ENCODE measurements at places on chromosomes 16 and 17.

DNA sequence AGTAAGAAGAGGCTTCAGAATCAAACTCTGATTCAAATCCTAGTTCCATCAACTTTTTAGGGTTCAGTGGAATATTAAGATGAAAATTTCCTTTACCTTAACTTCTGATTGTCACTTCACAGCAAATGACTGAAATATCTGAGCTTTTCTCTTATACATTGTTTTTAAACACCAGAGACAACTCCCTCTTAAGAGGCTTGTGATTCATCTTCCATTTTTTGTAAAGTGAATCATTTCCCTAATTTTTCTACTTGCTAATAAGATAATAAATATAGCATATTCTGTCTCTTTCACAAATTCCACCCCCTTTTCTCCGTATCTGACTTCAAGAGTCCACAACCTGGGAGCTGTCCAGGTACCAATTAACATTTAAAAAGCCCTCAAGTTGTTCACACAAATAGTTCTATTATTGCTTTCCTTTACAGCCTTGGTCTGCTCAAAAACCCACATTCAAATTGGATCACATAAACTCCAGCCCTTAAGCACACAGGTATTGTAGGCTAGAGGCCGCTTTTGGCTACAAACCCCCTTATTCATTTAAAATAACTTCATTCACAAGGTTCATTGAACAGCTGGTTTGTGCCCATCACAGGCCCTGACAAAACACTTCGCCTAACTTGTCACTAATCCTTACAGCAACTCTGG, 14.1 kb upstream of the UTP6 start:
- H3K27ac ChIP-seq = no peak overlapping the region
- no peaks in the 10 kb centered on the region for H3K27me3 ChIP-seq
- no peak overlapping the region for H3K4me3 ChIP-seq
- no peaks in the 10 kb centered on the region for H3K36me3 ChIP-seq
- no peak for DNase-seq
- no peaks in the 10 kb centered on the region for H3K4me1 ChIP-seq

DNA sequence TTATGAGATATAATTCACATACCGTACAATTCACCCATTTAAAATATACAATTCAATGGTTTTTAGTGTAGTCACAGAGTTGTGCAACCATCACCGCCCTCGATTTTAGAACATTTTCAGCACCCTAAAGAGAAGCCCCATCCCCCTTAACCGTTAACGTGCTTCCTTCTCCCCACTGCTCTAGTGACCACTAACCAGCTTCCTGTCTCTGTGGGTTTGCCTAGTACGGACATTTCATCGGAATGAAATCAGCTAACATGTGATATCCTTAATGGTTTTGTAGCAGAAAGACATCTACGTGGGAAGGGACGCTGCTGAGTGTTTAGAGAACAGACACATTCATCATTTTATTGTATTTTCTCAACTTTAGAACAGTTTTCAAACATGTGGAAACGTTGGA, 80.8 kb upstream of the HSBP1 start:
- no peak overlapping the region for H3K27ac ChIP-seq
- H3K4me3 ChIP-seq = no peak overlapping the region
- DNase-seq = no peak
- H3K4me1 ChIP-seq = no peaks in the 10 kb centered on the region
- H3K36me3 ChIP-seq = no peaks in the 10 kb centered on the region

- peak; percentile 85 for DNase-seq
- no peaks in the 10 kb centered on the region for H3K36me3 ChIP-seq
- no peaks in the 10 kb centered on the region for H3K27me3 ChIP-seq
- H3K27ac ChIP-seq = no peak overlapping the region
These were observed 19.0 kb downstream of the SLC7A5 start for GRCh38 chr16:87850009-87851006.

DNA sequence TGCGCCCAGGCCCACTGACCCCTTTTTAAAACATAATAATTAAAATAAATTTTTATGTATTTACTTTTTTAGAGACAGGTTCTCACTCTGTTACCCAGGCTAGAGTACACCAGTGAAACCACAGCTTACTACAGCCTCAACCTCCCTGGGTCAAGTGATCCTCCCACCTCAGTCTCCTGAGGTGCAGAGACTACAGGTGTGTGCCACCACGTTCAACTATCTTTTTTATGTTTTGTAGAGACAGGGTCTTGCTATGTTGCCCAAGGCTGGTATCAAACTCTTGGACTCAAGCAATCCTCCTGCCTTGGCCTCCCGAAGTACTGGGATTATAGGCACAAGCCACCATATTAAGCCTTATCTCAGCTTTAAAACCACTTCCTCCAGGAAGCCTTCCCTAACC, 56.1 kb upstream of the BCAR1 start:
- no peaks in the 10 kb centered on the region for H3K27me3 ChIP-seq
- H3K36me3 ChIP-seq = no peaks in the 10 kb centered on the region
- DNase-seq = no peak

DNA sequence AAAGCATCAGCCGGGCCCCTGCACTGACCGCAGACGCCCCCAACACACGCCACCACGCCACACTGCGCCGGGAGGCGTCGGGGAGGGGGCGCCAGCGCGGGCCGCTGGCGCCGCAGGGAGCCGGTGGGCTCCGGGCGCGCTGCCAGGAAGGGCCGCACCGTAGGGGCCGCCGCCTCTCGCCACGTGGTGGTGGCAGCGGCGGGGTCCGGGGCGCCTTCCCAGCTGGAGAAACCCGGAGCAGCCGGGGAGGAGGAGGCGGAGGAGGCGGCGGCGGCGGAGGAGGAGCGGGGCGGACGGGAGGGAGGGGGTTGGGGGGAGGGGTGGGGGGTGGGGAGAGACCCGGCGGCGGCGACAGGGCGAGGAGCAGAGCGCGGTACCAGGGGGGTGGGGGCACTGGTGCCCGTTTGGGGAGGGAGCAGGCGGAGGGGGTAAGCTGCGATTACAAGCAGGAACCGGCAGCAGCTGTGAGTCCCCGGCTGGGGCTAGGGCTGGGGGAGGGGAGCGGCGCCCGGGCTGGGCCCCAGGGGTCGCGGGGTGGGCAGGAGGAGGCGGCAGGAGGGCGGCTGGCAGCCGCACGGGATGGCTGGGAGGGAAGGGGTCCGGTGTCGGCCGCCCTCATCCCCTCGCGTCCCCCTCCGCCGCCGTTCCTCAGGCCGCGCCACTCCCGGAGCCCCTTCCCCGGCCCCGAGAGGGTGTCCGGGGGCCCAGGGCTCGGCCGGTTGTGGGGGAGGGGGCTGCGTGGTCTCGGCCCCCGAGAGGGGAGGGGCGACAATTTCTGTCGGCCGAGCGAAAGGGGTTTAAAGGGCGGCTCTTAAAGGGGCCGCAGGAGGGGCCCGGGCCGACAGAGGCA, at the start of gene TBKBP1:
Gene TBKBP1 (plus strand): TSS at position 431 of the 850 bp plus-strand sequence. CDS start 1,952 bp downstream, outside the sequence.
- H3K27ac ChIP-seq = peak within 1 kb of the TSS; percentile 66
- no peaks in the 10 kb centered on the region for H3K4me1 ChIP-seq
- no peaks in the 10 kb centered on the region for H3K27me3 ChIP-seq
- peak; percentile 61 for DNase-seq
- H3K36me3 ChIP-seq = no peaks in the 10 kb centered on the region
- peak within 1 kb of the TSS; percentile 68 for H3K4me3 ChIP-seq

- H3K4me3 ChIP-seq = no peak overlapping the region
- no peak overlapping the region for H3K27ac ChIP-seq
- H3K36me3 ChIP-seq = no peaks in the 10 kb centered on the region
- no peaks in the 10 kb centered on the region for H3K4me1 ChIP-seq
These were observed 325.7 kb downstream of the XYLT1 start for GRCh38 chr16:17145029-17145428.

DNA sequence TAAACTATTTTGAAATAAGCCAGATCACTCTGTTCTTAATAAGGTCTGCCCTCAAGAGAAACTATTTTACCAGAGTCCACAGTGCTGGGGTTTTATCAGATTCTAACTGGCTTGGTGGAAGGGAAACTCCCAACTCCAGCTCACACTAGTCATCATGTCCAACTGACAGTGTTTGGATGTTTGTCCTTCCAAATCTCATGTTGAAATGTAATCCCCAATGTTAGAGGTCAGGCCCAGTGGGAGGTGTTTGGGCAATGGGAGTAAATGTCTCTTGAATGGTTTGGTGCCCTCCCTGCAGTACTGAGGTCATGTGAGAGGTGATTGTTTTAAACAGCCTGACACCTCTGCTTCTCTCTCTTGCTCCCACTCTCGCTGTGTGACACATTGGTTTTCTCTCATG, 1301.0 kb upstream of the CDH8 start:
- H3K27me3 ChIP-seq = no peaks in the 10 kb centered on the region
- no peaks in the 10 kb centered on the region for H3K4me1 ChIP-seq
- no peak for DNase-seq
- no peak overlapping the region for H3K4me3 ChIP-seq

DNA sequence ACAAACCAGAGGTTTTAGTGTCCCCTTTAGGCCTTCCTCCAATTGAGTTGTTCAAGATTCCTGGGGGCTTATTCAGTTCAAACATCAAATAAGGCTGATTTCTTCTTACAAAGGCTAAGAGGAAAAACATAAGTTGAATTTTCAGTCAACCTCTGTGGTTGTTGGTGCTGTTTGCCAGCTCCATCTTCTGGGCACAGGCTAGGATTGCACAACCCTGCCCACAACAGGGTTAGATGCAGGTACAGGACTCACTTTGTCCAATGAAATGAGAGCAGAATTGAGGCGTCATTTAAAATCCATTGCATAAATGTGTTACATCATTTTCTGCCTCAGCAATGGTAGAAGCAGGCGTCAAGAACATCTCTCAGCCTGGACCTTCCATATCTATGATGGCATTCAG, 173.3 kb downstream of the PMP22 start:
- no peak for DNase-seq
- no peaks in the 10 kb centered on the region for H3K36me3 ChIP-seq
- no peaks in the 10 kb centered on the region for H3K27me3 ChIP-seq
- no peaks in the 10 kb centered on the region for H3K4me1 ChIP-seq

GRCh38 chr17:50426472-50426782, 409 bp downstream of the ACSF2 start:
- peak overlapping the region; percentile 71 for H3K4me3 ChIP-seq
- peaks cover 44% of the 10 kb centered on the region for H3K4me1 ChIP-seq
- no peaks in the 10 kb centered on the region for H3K36me3 ChIP-seq
- H3K27ac ChIP-seq = peak overlapping the region; percentile 71

DNA sequence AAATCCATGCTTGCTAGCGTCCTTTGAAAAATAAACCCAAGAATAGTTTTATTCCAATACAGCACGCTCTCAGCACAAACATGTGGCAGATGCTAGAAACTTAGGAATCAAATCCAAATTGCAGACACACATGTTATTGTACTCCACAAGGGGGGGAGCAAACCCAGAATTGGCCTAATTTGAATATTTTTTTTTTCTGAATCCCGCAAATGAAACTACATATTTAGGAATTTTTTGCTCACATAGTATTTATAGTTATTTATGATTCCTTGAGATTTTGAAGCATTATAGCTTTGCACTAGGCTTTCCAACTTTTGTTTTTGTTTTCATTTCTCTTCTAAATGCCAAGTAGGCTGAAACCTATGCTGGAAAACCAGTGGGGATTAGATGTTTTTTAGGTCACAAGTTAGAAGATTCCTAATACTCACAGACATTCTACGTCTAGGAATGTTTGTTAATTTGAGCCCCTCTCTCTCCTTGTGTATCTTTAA, 59.3 kb upstream of the CDH11 start:
- no peaks in the 10 kb centered on the region for H3K4me1 ChIP-seq
- H3K4me3 ChIP-seq = no peak overlapping the region
- no peaks in the 10 kb centered on the region for H3K27me3 ChIP-seq
- H3K27ac ChIP-seq = no peak overlapping the region

DNA sequence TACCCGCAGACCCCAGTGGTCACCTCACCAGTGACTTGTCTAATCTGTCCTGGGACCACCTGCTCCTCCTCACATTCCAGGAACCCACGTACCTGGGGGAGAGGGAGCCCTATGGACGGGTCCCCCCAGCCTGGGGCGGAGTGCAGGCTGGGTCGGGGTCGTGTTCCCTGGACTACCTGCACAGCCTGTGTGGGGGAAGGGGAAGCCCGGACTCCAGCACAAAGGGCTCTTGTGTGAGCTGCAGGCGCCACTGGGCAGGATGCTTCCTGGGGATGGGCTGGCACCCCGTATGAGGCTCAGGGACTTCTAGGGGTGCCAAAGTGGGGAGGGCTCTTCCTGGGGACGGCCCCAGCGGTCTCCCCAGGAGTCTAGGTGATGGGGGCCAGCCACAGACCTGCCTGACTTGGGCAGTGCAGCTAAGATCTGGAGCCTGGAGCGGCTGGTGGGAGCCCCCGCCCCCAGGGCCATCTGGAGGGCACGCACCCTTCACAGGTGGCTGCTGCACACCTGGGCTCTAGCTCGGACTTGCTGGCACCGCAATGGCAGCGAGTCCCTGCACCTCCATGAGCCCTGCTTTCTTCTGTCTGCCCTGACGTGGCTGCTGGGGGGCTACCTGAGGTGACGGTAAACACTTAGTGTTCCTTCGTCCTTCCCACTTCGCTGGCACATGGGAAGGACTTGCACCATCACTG, 7.5 kb downstream of the VASN start:
- no peaks in the 10 kb centered on the region for H3K27me3 ChIP-seq
- H3K4me3 ChIP-seq = no peak overlapping the region
- no peak for DNase-seq
- peaks cover 16% of the 10 kb centered on the region for H3K36me3 ChIP-seq
- peaks cover 69% of the 10 kb centered on the region for H3K4me1 ChIP-seq

- no peaks in the 10 kb centered on the region for H3K36me3 ChIP-seq
- DNase-seq = no peak
- no peaks in the 10 kb centered on the region for H3K4me1 ChIP-seq
- no peak overlapping the region for H3K4me3 ChIP-seq
These were observed 64.1 kb downstream of the RMI2 start for GRCh38 chr16:11409398-11409797.

- DNase-seq = no peak
- no peaks in the 10 kb centered on the region for H3K27me3 ChIP-seq
- H3K27ac ChIP-seq = no peak overlapping the region
- no peak overlapping the region for H3K4me3 ChIP-seq
- H3K4me1 ChIP-seq = no peaks in the 10 kb centered on the region
These were observed 26.3 kb downstream of the GINS2 start for GRCh38 chr16:85662482-85662812.

GRCh38 chr16:70396246-70396904, 42.5 kb downstream of the ST3GAL2 start:
- H3K27ac ChIP-seq = no peak overlapping the region
- no peaks in the 10 kb centered on the region for H3K27me3 ChIP-seq
- no peaks in the 10 kb centered on the region for H3K4me1 ChIP-seq

DNA sequence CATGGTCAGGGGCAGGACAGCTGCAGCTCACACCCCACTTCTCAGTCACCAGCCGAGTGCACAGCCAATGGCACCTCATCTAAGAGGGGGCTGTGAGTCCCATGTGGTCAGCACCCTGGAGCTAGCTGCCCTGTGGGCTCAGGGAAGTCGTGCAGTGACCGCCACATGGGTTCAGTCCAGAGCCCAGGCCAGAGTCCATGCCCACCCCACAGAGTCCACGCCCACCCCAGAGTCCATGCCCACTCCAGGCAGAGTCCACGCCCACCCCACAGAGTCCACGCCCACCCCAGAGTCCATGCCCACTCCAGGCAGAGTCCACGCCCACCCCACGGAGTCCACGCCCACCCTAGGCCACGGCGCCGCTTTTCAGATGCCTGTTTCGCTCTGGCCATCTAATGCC, 24.1 kb downstream of the SLC7A5 start:
- H3K4me3 ChIP-seq = no peak overlapping the region
- H3K27ac ChIP-seq = no peak overlapping the region
- H3K4me1 ChIP-seq = peaks cover 45% of the 10 kb centered on the region
- peaks cover 10% of the 10 kb centered on the region for H3K36me3 ChIP-seq

GRCh38 chr17:56448371-56448770, 145.1 kb upstream of the NOG start:
- DNase-seq = no peak
- H3K27me3 ChIP-seq = no peaks in the 10 kb centered on the region
- H3K4me3 ChIP-seq = no peak overlapping the region
- H3K4me1 ChIP-seq = no peaks in the 10 kb centered on the region
- no peak overlapping the region for H3K27ac ChIP-seq
